Mesenteric fat pad (tissue), 1 donor: ENCODE measurements at places on chromosomes 2 and 18. TPM values are rescaled to one million over a fixed set of nuclear protein-coding genes. Genes with fewer than 3 reads are reported as not detected.

GRCh38 chr2:188324067-188324466 lies 32.4 kb downstream of the GULP1 start:
- DNase-seq, result no peak

- no peak for DNase-seq
Measured at GRCh38 chr2:17272652-17273525, 245.4 kb downstream of the RAD51AP2 start.

- DNase-seq, result no peak
Measured at GRCh38 chr2:85162746-85163301, 29.6 kb downstream of the TCF7L1 start.

- no peak for DNase-seq
Measured at GRCh38 chr2:222134654-222135053, 164.1 kb downstream of the PAX3 start.

DNA sequence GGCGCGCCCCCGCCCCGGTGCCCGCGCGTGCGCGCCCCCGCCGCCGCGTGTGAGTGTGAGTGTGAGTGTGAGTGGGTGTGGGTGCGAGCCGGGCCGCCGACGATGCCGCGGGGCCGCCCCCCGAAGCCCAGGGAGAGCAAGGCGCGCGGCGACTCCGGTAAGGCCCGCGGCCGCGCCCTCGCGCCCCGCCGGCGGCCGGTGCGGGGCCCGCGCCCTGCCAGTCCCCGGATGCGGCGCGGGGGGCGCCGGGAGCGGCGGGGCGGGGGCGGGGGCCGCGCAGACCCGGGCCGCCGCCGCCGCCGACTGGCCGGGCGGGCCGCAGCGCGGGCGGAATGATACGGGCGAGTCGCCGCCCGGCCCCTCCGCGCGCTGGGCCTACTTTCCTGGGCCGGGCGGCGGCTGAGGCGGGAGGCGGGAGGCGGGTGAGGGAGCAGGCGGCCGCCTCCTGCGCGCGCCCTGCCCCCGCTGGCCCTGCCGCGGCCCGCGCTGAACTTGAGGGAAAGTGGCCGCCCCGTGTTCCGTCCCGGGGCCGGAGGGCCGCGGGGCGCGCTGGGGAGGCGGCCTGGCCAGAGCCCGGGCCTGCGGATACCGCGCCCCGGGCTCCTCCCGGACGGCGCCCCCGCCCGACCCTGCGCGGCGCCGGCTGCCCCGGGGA lies at the start of gene ZNF236:
Gene ZNF236 (plus strand): TSS at position 52 of the 655 bp plus-strand sequence. CDS start 51 bp downstream, at position 103.
- DNase-seq, result peak; percentile 90

DNA sequence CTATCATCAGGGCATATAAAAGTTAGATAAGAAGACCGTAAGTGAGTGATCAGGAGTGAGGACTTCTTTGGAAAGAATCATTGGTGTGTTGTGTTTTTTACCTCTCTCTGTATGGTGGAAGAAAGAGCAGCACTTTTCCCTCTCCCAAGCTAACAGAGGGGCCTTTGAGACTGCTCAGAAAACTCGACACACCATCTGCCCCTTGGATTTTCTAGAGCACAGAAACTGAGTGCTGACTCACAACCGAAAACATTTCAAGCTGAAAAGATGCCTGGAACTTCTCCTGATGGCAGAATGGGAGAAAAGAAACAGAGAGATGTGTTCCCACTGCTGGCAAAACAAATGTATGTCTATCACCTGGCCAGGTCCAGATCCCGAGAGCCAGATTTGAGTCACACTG lies 156.6 kb downstream of the DNAH7 start:
- no peak for DNase-seq

- no peak for DNase-seq
Measured at GRCh38 chr2:100907832-100908231, 87.9 kb downstream of the NPAS2 start.

DNA sequence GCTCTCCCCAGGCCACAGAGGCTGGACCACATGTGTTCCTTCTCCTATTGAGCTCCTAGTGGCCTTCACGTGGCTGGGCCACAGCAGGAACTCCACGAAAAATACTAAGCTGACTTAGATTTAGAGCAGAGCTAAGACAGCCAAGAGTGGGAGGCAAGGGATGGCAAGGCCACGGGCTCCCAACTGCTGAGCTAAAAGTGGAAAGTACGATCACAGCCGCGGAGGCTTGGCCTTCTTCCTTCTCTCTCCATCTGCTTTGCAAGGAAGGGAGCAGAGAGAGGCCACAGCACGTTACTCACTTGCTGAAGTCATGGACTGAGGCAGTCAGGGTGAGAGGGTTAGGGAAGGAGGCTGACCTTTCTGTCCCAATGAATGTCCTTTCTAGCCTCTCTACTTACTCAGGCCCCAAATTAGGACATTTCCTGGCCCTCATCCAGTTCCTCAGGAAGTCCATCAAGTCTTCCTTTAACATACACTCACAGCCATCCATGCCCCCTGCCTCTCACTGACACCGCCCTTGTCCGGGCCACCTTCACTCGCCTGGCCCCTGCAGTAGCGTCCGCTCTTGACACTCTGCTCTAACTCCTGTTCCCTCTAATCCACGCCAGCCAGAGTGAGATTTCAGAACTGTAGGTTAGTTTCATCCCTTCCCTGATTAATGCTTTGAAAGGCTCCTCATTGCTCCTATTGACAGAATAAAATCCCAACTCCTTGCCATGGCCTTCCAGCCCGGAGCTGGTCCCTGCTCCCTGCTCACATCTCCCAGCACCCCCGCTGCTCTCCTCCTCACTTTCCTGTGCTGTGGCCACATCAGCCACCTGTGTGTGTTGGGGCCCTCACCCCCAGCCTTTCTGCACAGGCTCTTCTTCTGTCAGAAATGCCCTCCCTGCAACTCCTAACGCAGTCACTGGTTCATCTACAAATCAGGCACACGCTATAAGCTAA lies 204.2 kb downstream of the CYP26B1 start:
- DNase-seq, result peak; percentile 68

- DNase-seq, result no peak
Measured at GRCh38 chr2:207616185-207616584, 9.0 kb downstream of the METTL21A start.

- no peak for DNase-seq
Measured at GRCh38 chr2:65021709-65022108, 32.5 kb downstream of the SLC1A4 start.

The BCL2 gene
- 58.7 TPM for total RNA-seq

The SCTR gene
- not detected for total RNA-seq

The TTL gene
- 40.0 TPM for total RNA-seq

The POTEC gene
- not detected for total RNA-seq

The C2orf66 gene
- total RNA-seq, result 0.26 TPM
